Body of pancreas (tissue), 4 donors: ENCODE measurements at places on chromosomes 2 and 18.
A peak's percentile ranks its signal among the peaks of the same experiment; 100 is the strongest.

DNA sequence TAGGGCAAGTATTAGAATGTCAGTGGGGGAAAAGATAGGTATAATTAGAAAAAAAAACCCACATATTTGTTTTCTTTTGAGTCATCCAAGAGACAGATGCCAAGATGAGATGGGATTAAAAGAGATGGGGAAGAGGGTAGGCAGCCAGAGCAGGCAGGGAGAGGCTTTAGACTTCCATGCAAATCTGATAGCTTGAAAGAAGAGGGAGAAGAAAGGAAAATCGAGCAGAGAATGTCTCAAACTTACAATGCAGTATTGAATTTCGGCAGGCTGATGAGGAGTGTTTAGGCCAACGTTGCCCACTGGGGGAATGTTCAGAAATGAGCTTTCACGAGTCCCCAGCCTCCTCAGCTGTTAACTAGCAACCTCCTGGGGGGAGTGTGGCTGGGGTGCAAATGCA is 91.3 kb downstream of the SPATS2L start:
- no peak overlapping the region for H3K27ac ChIP-seq
- DNase-seq = no peak
- H3K36me3 ChIP-seq = no peaks in the 10 kb centered on the region
- no peaks in the 10 kb centered on the region for H3K4me1 ChIP-seq
- no peaks in the 10 kb centered on the region for H3K27me3 ChIP-seq

DNA sequence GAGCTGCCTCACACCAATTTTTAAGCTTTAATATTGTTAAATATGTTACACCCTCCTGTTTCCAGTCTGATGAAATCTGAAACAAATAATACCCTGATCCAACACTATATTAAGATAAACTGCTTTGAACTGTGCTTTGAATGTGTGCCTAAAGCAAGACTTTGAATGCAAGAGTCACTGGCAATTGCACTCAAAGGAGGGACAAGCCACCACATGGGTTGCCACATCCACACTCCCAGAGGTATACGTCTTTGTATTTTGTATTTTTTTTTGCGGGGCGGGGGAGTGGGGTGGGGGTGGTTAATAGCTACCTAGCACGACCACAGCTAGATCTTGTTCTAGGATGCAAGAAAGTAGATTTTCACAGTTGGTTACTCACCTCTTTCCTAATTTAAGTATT is 1.8 kb upstream of the ZEB2 start:
- H3K4me3 ChIP-seq = no peak overlapping the region
- no peaks in the 10 kb centered on the region for H3K27me3 ChIP-seq
- peaks cover 24% of the 10 kb centered on the region for H3K4me1 ChIP-seq
- no peaks in the 10 kb centered on the region for H3K36me3 ChIP-seq

DNA sequence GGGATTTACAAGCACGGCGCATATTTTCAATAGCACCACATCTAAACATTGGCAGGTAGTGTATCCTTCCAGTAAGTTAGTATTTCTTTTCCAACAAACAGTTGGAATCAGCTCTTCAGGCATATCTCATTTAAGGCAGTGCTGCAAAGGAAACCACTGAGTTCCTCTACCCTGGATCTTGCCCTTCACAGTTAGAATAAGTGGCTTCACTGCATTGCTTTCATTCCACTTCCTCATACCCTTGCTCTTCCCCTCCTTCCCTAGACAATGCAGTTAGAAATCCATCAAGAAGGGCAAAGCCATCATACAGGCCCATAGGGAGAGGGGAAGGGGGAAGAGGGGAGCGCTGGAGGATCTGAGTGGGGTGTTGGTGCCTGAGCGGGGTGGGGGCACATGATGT is 173.7 kb downstream of the FBXO15 start:
- no peak overlapping the region for H3K27ac ChIP-seq
- DNase-seq = no peak
- no peaks in the 10 kb centered on the region for H3K4me1 ChIP-seq
- no peaks in the 10 kb centered on the region for H3K36me3 ChIP-seq
- no peak overlapping the region for H3K4me3 ChIP-seq

DNA sequence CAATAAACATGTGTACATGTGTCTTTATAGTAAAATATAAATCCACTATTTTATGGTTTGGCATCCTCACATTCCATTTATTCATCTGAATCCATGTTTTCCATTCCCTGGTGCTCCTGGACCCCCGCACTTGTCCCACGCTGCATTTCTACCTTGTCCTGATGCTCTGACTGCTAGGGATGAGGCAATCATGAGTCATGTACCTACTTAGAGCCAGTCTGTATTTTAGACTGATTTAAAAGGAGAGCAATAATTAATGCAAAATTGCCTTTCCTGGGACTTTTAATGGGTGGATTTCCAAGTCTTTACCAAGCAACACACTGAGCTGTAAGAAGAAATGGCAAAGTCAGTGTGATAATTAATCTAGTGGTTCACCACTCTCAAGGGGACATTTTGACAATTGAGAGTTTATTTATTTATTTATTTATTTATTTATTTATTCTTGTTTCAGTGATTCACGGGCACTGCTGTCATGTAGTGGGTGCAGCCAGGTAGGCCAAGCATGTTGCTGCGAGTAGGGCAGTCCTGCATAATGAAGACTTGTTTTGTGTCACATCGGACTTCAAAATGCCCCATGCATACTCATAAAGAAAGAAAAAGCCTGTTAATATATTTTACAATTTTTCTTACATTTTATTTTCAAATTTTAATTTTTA is 419.3 kb upstream of the VWC2L start:
- H3K4me3 ChIP-seq = no peak overlapping the region
- H3K27me3 ChIP-seq = no peaks in the 10 kb centered on the region
- no peaks in the 10 kb centered on the region for H3K36me3 ChIP-seq

- DNase-seq = no peak
- H3K36me3 ChIP-seq = no peaks in the 10 kb centered on the region
- peaks cover 42% of the 10 kb centered on the region for H3K4me1 ChIP-seq
- peak overlapping the region; percentile 64 for H3K27ac ChIP-seq
- H3K4me3 ChIP-seq = no peak overlapping the region
- H3K27me3 ChIP-seq = no peaks in the 10 kb centered on the region
Observed at GRCh38 chr2:47079515-47080412, 75.3 kb downstream of the STPG4 start.

GRCh38 chr2:118940486-118941120 is 1.4 kb upstream of the MARCO start:
- DNase-seq = peak; percentile 51
- H3K27ac ChIP-seq = no peak overlapping the region
- H3K4me3 ChIP-seq = no peak overlapping the region
- H3K4me1 ChIP-seq = no peaks in the 10 kb centered on the region

DNA sequence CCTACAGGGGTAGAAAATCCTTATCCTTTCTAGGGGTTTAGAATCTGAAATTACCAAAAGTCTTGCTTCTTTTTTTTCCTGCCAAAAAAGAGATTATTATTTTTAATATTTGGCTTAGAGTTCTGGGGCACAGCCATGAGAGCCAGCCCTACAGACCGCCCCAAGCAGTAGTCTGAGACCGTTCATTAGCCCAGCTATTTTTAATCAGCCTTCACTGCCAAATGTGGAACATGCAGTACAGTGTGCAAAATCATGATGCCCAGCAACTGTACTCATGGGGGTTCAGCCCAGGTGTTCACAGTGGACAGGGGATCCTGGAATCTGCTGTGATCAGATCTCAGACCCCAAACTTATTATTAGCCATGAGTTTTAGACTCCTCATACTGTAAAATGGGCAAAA is 60.4 kb downstream of the GRB14 start:
- no peaks in the 10 kb centered on the region for H3K27me3 ChIP-seq
- peaks cover 47% of the 10 kb centered on the region for H3K4me1 ChIP-seq
- DNase-seq = no peak
- no peaks in the 10 kb centered on the region for H3K36me3 ChIP-seq
- peak overlapping the region; percentile 78 for H3K27ac ChIP-seq

- H3K4me3 ChIP-seq = no peak overlapping the region
- H3K4me1 ChIP-seq = no peaks in the 10 kb centered on the region
- no peak for DNase-seq
- no peak overlapping the region for H3K27ac ChIP-seq
Observed at GRCh38 chr2:122179492-122180165, 424.2 kb downstream of the TSN start.

DNA sequence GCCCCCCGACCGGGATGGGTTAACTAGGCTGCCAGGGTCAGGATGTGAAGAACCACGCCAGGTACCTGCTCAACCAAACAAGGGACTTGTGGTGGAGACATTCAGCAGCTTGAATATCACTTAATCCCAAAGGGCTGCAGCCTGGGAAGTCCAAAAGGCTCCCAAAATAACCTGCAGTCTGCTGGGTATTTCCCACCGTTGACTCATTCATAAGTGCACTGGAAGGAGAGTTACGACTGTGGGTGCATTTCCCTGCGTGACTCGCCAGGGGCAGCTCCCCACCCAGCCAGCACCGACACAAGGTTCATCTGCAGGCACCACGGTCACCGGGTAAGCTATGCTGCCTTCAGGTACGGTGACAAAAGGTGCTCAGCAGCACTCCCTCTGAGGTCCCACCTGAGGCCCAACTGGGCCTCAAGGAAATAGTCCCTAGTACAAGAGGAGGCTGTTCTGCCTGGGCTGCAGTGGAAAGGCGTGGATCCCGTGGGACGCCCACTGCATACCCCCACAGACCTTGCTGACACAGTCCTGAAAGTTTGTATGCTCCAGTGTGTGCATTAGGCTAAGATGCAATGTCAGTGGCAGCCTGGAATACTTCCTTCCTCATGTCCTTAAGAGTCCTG is 86.5 kb downstream of the UXS1 start:
- H3K4me3 ChIP-seq = no peak overlapping the region
- H3K36me3 ChIP-seq = no peaks in the 10 kb centered on the region
- peaks cover 2% of the 10 kb centered on the region for H3K4me1 ChIP-seq

- no peak overlapping the region for H3K4me3 ChIP-seq
- H3K27me3 ChIP-seq = no peaks in the 10 kb centered on the region
- peak overlapping the region; percentile 76 for H3K27ac ChIP-seq
Observed at GRCh38 chr2:64542071-64543007, 18.2 kb downstream of the AFTPH start.

DNA sequence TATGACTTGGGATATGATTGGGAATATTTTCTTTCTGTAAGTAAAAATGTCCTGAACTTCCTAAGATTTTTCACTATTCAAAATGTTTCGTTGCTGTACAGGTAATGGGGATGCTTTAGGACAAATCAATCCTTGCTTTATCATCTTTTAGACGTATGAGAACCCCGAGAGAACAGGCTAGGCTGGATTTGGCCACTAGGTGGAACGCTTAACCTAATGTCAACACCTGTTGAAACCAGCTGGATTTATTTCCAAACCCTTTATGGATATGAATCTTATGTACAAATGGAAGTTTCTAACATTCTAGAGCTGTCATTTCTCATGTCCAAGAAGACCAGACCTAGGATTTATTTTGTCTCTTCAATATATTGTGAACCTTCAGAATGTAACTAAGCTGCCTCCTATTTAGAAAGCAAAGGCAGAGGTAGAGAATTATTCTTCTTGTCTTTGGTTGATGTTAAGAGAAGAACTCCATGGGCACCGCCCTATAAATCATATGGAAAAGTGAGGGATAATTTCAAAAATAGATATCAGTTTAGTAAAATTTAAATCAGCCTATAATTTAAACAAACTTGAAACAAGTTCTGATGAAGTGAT is 96.7 kb downstream of the PMAIP1 start:
- no peaks in the 10 kb centered on the region for H3K4me1 ChIP-seq
- no peaks in the 10 kb centered on the region for H3K36me3 ChIP-seq
- H3K27ac ChIP-seq = no peak overlapping the region
- H3K4me3 ChIP-seq = no peak overlapping the region
- DNase-seq = no peak
- H3K27me3 ChIP-seq = no peaks in the 10 kb centered on the region

DNA sequence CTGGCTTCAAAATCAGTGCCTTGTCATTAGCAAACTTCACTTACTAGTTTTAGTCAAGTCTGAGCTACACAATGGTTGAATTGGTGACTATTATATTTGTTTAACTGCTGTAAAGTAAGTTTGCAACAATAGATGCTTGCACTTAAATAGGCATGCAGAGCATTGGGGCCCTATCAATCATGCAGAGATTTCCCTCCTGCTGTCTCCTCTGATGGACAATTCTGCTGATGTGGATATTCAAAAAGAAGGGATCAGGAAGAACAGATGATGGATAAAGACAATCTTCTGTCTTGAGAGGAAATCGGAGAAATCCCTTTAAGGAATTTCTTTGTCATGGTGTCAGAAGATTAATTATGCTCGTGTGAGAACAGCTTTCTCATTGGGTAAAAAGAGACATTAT is 89.0 kb downstream of the GREB1L start:
- no peaks in the 10 kb centered on the region for H3K36me3 ChIP-seq
- no peak overlapping the region for H3K4me3 ChIP-seq
- no peak overlapping the region for H3K27ac ChIP-seq
- H3K4me1 ChIP-seq = peaks cover 2% of the 10 kb centered on the region

DNA sequence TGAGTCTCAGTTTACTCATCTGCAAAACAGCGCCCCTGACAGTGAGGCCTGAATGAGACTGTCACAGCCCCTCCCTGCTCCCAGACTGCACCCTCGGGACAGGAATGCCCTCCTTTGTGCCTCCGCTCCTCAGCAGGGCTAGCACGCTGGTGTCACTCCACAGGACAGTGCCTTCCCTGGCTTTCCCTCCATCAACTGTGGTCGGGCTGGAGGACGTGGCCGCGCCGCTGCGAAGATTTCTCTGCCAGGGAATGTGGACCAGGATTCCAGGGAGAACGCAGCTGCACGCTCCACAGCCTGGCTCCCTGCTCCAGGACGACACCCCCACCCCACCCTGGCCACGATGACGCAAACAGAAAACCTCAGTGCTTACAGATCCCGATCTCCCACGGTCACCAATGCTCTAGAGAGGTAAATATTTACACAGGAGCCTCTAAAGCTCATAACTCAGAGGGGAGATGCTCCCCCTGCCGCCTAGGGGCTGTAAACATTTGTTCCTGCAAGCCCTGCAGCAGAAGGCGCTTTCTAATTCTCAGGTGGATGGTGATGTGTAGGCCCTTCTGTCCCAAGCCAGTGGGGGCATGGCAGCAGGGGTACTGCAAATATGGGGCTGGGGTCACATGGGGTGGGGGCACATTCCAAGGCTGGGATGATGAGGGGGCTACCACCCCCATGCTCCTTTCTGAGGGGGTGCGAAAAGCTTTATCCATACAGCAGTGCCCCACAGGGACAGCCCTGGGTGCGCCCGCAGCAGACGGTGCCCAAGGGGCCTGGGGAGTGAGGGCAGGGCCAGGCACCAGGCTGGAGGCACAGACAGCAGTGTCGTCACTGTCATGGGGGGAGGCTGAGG is 12.4 kb downstream of the HS6ST1 start:
- H3K4me1 ChIP-seq = peaks cover 86% of the 10 kb centered on the region
- H3K27me3 ChIP-seq = no peaks in the 10 kb centered on the region
- H3K4me3 ChIP-seq = no peak overlapping the region
- H3K36me3 ChIP-seq = no peaks in the 10 kb centered on the region
- H3K27ac ChIP-seq = peak overlapping the region; percentile 59
- peak; percentile 62 for DNase-seq

DNA sequence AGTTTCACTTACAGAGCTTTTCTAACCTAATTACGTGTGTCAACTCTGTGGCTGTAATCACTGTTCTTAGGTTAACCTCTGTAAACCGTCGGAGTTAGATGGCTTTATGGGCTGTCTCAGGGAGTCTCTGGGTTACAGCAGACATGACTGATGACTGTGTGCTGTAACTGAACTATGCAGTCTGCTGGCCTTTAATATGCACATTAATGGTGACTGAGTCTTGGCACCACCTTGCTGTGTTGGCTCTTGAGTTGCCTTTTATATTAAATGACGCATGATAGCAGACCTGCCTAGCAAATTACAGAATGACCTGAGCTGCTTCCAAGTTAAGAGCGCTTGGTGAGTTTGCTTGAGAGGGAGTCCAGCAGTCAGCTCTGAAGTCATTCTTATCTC is 90.1 kb downstream of the ACKR3 start:
- H3K4me1 ChIP-seq = no peaks in the 10 kb centered on the region
- no peak overlapping the region for H3K4me3 ChIP-seq
- peak overlapping the region; percentile 12 for H3K27ac ChIP-seq
- no peaks in the 10 kb centered on the region for H3K36me3 ChIP-seq
- peak; percentile 20 for DNase-seq
